ENCODE measurements at places on chromosomes 6 and 20.

GRCh38 chr20:51437182-51437924 lies 105.2 kb downstream of the NFATC2 start:
- DNase-seq: no peak

GRCh38 chr6:2135401-2135800 lies 110.0 kb downstream of the GMDS start:
- no peak for DNase-seq

- DNase-seq: no peak
These were observed 70.9 kb upstream of the CCDC167 start for GRCh38 chr6:37570482-37571133.

- no peak for DNase-seq
These were observed 39.3 kb downstream of the HUS1B start for GRCh38 chr6:617456-618100.

GRCh38 chr6:169097381-169097959 lies 156.2 kb downstream of the THBS2 start:
- DNase-seq: peak; percentile 97

- DNase-seq: no peak
These were observed 67.8 kb downstream of the SCAND1 start for GRCh38 chr20:35886537-35886936.

- no peak for DNase-seq
These were observed 758.9 kb upstream of the MMS22L start for GRCh38 chr6:98041921-98042320.

All from AG09309 (cell line).